ENCODE measurements at places on chromosomes 3 and 15.

DNA sequence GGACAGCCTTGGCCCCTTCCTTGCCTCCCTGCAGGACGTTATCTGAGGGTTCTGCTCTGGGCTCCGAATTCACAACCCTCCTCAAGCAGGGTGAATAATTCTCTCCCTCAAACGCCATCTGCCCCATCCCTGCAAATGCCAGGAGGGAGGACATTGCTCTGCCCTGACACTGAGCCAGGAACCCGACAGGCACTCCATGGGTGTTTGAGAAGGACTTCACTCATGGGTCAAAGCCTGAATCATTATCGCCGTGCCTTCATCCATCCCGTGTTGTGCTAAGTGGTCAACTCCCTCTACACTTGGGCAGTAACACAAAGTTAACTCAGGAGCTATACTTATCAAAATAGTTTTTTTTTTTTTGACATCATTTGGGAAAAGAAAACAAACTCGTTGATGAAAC is 261.8 kb upstream of the IGF1R start:
- no peak for DNase-seq

DNA sequence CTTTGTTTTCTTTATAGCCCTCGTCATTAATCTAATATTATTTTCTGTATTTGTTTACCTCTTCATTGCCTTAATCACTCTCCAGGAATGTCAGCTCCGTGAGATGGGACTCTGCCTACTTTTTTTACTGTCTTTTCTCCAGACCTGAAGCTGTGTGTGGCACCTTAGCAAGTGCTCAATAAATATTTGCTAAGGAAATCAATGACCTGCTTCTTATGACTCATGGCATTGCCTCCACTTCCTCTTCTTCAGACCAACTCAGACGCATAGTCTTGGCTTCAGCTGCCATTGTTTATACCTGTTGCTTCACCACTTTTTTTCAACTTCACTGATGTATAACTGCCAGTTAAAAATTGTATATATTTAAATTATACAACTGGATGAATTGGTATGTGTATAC is 218.5 kb upstream of the CMC1 start:
- DNase-seq: no peak

DNA sequence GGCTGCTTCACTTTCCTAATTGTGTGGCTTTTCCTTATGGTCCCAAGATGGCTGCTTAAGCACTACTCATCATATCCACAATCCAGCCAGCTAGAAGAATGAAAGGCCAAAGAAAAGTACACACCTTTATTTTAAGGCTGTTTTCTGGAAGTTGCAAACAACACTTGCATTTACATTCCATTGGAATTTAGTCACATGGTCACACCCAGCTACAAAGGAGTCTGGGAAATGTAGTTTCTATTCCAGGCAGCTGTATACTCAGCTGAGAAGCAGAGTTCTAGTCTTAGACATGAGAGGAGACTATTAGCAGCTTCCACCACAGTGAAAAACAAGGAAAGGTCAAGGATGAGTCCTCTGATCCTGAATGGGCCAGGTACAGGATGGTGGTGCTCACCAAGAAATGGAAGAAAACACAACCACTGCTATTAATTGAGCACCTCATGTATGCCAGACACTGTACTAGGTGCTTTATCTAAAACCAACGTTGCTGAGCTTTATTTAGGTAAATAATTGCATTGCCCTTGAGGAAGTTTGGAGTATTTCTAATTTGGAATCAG is 28.0 kb upstream of the ATG7 start:
- peak; percentile 43 for DNase-seq

- DNase-seq: no peak
Measured at GRCh38 chr15:83477808-83478537, 30.8 kb downstream of the SH3GL3 start.

GRCh38 chr3:70990723-70991122 is 592.8 kb downstream of the FOXP1 start:
- DNase-seq: no peak

DNA sequence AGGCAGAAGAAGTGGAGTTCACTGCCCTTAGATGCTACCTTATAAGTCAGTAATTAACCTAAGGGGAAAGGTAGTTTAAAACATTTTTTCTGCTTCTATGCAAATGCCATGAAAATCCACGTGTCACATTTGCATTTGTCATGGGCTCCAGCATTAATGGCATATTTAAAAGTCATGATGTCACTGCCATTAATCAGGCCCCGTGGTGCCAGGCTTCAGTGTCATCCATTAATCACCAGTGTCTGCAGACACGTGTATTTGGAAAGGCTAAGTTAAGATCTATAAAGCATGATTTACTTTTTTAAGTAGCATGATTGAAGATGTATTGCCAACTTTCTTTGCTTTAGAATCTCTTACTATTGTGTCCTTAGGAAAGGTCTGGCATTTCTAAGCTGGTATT is 857.8 kb downstream of the TUSC7 start:
- no peak for DNase-seq

- DNase-seq: no peak
Measured at GRCh38 chr3:173501931-173502489, 104.5 kb downstream of the NLGN1 start.

DNA sequence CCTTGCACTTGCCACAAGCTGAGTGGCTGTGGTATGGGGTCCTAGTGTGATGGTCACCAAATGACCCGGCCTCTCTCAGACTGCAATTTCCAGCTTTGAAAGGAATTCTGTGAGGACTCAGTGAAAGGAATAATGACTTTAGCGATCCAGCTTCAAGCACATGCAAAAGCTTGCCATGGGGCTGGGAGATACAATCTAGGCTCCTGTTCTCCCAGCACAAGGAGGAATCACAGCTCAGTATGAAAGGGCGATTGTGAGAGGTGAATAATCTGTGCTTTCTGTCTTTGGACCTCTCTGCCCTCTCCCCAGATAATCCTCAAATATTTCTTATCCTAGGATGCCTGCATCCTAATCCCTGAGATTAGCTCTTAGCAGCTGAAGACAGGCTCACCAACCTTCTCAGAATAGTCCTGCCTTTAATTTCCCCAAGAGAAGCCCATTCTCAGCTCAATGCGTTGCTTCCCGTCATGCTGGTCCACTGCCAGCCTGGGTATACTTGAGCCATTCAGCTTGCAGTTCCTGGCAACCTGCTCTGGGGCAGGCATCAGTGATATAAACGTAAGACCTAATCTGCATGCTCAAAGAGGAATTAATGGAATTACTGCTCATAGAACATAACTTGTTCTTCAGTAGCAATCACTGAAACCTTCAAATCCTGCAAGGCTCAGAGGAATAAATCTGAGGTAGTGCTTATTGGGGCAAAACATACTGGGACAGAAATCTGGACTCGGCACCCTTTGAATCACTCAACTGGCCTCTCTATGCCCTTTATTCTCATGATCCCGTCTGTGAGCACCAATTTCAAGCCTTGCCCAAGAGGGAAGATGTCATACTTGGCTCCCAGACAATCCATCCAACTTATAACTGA is 15.1 kb downstream of the TLNRD1 start:
- no peak for DNase-seq

DNA sequence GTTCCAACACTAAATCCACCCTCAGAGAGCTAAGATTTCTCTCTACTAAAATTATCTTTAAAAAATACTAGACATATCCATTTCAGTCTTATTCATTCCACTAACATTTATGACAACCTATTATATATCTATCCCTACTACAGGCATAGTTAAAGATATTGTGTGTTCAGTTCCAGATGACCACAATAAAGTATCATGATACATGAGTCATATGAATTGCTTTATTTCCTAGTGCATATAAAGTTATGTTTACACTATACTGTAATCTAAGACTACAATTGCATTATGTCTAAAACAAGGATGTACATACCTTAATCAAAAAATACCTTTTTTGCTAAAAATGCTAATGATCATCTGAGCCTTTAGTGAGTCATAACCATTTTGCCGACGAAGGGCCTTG is 19.4 kb downstream of the SHOX2 start:
- DNase-seq: no peak

DNA sequence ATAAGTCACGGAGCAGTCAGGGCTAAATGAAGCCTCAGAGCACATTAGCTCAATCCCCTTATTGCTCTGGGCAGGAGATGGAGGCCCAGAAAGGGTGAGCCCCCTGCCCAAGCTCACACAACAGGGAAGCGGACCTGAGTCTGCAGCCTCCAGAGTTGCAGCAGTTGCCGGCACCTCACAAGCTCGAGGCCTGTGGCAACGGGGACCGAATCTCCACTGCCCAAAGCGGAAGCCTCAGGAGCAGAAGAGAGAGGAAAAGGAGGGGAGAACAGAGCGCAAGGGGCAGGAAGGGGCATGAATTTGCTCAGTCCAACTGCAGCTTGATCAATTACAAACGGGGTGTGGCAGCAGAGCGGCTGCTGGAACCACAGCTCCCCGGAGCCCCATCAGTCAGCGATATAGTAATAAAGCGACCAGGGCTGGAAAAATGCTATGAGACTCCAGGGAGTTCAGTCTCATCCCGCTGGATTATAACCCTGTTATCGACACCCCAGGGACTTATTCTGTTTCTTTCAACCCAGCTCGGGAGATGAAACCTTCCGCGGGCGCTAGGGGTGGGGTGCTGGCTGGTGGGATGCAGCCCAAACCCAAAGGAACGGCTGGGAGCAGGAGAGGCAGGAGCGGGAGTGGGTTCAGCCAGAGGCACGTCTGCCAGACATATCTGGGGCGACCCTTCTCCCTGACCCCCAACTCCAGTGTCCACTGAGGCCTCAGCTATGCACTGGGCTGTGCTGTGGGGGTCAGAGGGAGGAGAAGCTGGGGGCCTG is 219.7 kb upstream of the LINGO1 start:
- DNase-seq: no peak

GRCh38 chr3:160755776-160756304 is at the start of gene PPM1L:
PPM1L (plus strand) TSS chr3:160756231.
- peak; percentile 37 for DNase-seq

DNA sequence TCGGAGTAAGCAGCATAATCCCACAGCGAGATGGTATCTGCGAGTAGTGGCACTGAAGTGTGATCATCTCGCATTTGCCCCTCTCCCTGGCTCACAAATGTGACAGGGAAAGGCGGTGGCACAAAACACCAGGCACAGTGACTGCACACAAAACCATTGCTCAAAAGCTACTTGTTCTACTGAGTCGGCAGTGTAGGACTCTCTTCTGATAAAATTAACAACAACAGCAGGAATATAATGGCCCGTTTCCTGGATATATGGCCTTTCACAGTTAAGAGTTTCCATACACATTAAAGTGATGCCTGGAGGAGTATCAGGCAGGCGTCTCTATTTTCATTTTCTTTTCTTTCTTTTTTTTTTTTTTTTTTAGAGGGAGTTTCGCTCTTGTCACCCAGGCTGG is 69.0 kb downstream of the MYO1E start:
- no peak for DNase-seq

DNA sequence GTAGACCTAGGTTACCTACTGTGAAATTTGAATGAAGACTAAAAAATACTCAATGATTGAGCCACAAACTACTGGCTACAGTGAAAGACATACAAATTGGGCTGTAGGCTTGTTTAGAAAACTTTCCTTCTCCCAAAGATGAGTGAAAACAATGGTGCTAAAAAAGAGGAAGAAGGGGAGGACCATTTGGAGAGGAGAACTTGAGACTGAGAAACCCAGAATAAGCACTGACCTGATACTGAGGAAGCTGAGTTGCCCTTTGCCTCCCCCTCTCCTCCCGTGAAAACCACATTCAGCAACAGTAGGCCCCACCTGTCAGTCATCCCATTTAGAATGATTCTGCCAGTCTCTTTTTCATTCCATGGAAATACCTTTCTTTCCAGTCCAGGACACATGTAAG is 484.0 kb upstream of the TGFBR2 start:
- DNase-seq: no peak

- no peak for DNase-seq
Measured at GRCh38 chr15:22806664-22807063, 20.2 kb downstream of the NIPA1 start.

GRCh38 chr15:90004252-90004651 is 3.1 kb downstream of the ZNF710 start:
- no peak for DNase-seq

DNA sequence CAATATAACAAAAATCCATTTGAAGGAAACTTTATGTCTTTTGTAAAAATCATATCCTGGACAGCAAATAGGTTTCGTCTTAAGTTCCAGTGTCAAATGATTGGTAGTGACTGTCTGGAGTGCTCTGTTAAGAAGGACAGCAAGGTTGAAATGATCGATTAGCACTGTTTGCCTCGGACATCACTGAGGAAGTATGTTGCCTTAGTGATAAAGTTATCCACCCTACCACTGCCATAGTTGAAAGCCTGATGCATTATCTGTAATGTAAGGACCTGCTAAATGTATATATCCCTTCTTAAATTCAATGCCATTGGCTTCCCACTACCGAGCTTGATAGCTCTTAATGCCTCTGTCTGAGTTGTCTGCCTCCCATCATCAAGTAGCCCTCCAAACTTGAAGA is 70.0 kb downstream of the CFAP20DC start:
- DNase-seq: no peak

DNA sequence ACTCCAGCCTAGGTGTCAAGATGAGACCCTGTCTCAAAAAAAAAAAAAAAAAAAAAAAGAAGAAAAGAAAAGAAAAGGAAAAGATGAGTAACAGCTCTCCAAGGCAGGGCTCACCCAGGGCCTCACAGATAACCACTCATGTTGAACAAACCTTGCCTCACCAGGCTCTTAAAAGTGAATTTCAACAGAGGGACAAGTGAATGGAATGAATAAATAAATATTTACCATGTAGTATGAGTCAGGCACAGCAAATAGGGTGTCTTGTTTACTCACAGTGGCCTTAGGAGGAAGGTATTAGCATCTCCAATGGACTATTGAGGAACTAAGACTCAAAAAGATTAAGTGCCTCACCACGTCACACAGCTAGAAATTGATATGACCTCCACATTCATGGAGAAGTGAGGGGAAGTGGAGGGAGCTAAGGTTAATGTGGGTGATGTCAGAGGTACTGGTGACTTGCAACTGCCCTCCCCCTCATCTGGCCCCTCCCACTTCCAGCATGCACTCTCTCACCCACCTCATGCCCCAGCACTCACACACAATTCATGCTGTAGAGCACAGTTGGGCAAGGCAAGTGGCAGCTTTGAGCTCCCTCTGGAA is 255.5 kb downstream of the UACA start:
- peak; percentile 81 for DNase-seq

DNA sequence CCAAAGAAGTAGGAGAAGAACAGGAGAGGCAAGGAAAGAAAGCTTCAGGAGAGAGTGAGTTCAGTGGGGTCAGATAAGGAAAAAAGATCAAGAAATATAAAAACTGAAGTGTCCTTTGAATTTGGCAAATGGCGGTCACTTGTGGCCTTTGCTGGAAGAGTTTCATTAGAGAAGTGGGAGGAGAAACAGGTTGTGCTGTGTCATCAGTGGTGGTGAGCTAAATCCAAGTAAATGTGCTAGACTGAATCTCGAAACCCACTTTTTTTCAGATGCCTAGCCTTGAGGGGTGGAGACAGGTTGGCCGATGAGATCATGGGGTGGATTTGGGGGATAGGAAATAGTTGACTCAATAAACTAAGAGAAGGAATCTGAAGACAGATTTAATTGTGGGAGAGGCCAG is 43.7 kb downstream of the CHRD start:
- no peak for DNase-seq

DNA sequence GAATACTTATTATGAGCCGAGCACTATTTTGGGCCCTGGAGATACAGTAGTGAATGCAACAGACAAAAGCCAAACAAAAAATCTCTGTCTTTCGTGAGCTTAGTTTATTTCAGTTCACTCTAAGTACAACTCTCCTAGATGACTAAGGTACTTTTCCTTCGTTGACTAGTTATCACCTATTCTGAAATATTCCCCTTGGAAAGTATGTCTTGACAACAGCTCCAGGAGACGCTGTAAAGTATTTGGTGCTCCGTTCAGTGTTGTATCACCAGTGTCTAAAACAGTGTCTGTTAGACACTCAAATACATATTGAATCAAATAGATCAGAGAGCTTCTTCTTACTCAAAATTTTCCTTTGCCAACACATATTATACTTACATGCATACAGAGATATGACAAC is 119.6 kb downstream of the TFDP2 start:
- DNase-seq: no peak

All from urothelium cell line (cell line).